NCI-H1105 (cell line): ENCODE measurements at places on chromosomes 13 and 19.

GRCh38 chr13:60148918-60149317, 14.8 kb downstream of the DIAPH3 start:
- no peak for DNase-seq

DNA sequence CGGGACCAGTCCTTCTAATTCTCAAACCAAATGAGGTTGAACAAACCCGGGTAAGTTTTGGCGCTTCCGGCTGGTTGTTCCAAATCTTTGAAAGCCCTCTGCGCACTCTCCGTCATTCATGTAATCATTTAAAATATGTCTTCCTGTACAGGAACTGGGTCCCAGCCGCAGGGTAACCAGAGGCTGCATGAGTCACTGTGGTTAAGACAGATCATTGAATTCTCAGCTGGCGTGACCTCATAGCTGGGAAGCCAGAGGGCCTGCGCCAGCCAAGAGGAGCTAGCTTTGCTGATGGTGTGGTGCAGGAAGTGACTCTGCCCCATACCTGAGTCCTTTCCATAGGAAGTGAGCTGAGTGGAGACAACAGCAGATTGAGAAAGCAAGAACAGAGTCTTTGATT, 135.2 kb downstream of the TSHZ3 start:
- DNase-seq, result no peak

GRCh38 chr13:24161010-24161775, 673 bp downstream of the SPATA13 start:
- DNase-seq, result peak; percentile 26

DNA sequence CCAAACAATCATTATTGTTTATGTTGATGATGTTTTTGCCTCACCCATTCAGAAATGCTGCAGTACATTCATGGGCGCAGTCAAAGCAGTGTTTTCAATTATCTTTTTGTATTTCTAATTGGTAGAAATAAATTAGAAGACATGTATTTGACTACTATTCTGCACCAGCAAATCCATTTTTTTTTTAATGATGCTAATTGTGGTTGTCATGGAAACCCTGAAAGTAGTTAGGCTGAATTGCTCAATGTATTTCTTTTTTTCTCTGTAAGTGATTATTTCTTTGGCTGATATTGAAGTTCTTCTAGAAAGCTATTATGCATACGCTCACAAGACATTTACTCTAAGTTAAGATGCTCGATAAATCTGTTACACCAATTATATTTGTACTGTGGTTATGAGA, 101.2 kb downstream of the RFC3 start:
- no peak for DNase-seq

DNA sequence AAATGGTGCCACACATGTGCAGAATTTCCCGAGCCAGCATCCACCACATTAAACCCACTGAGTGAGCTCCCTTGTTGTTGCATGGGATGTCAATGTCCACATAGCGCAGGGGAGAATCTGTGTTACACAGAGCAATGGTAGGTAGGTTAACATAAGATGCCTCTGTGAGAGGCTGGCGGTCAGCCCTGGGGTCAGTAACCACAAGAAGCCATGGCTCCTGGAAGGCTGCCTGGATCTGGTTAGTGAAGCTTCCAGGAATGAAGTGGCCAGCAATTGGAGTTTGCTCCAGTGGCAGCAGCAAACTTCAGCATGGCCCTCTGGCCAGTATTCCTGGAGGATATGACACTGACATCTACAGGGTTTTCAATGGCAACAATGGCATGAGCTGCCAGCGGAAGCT, 37.0 kb upstream of the PCDH9 start:
- no peak for DNase-seq

GRCh38 chr19:13207846-13208671, 57.8 kb downstream of the IER2 start:
- DNase-seq, result no peak

- DNase-seq, result no peak
These were observed 231.9 kb downstream of the KCTD12 start for GRCh38 chr13:76654263-76654662.

- DNase-seq, result no peak
These were observed 42.8 kb downstream of the GAS6 start for GRCh38 chr13:113820813-113821651.

- no peak for DNase-seq
These were observed 144.2 kb downstream of the FOXO1 start for GRCh38 chr13:40522282-40522681.

DNA sequence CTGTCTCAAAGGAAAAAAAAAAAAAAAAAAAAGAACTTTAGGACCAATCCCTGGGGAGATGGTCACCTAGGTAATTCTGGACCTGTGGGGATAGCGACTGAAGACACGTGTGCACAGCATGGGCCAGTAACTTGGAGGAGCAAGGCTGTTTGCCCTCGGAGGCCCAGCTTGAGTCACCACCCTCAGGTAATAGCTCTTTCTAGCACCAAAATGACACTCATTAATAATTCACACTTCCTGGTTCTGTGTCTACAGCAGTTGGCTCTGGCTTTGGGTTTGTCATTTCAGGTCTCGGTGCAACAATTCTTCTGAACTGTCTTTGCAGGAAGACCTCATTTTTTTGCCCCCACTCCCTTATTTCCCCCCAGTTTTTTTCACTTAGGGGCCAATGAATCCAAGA, 3.9 kb upstream of the ATP11A start:
- no peak for DNase-seq

DNA sequence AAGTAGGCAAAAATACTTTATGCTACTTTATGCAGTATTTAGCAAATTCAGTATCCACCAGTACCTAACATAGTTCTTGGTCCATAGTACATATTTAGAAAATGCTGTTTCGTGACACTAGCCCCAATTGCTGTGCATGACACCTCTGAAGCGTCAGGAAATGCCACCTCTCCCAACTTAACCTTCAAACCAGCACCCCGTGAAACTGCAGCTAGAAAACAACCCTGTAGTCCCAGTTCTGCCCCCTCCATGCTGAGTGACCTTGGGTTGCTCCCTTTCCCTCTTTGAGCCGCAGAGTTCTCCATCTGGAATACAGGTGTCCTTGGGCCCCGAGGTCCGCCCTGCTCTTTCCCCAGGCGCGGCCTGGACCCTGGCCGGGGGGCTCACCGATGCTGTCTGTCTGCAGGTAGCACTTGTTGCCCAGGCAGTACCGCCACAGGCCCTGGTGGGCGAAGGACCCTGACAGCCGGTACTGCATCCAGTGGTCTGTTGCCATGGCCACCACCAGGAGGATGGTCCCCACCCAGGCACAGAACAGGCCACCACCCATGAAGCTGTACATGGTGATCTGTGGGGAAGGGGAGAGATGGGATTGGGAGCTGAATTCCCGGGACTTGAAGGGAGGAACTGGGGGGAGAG, 773 bp downstream of the LIM2 start:
- DNase-seq, result no peak

DNA sequence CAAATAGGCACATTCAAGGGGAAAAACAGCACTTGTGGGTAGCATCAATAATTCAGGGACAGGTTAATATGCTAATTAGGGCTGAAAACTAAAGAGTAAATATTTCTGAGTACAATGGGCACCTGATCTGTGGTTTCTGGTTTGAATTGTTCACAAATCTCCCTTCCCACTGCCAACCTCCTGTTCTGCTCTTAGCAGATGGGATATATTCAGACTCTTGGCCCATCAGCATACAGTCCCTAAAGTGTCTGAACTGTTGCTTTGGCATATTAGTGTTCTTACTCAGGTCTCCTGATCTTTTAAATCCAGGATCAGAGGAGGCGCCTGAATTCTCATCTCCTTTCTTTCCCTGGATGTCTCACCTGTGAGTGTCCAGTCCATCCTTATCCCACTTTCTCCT, 8.2 kb upstream of the LRCH1 start:
- DNase-seq, result no peak

DNA sequence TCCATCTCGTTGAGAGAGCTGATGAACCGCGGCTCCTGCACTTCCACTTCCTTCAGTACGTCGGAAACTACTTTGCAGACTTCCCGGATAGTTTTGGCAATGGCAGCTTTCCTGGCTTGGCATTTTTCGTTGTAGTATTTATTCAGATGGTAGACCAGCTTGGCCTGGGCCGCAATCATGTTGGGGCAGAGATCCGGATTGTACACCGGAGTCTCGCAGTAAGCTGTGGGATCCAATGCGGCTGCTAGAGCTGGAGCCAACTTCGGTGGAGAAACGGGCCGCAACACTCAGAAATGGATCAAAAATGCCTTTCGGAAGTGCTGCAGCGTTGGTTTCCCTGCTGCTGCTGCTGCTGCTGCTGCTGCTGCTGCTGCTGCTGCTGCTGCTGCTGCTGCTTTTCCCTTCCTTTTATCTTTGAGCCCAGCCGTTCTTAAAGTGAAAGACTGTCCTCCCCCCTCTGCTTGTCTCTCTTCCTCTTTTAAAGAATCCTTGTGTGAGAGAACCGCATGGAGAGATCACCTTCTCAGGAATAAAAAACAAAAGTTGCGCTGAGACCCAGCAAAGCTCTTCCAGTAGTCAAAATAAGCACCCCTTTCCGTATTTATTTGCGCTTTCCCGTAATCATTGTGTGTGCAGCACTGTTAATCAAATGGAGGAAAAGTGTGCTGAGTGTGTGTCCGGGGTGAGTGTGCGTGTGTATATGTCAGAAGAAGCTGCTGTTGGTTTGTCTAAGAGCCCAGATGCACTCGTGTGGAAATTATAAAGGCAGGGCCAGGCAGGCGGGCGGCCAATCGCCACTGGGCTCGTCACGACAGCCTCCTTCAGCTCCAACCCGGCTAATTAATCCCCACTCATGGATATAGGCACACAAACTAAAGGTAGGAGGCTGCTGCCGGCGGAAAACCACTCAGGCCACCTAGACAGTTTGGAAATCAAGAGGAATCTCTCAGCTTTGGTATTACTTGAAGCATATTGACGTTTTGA, at the start of gene MAB21L1:
Gene MAB21L1, minus strand, starts transcription at position 730 of the 984 bp plus-strand sequence. Its CDS starts 551 bp downstream, at position 179.
- peak; percentile 29 for DNase-seq

- no peak for DNase-seq
These were observed 3.9 kb downstream of the MIDN start for GRCh38 chr19:1252221-1252820.
